ENCODE measurements at places on chromosomes 1 and 21.

- DNase-seq: no peak
These were observed 25.3 kb downstream of the CACNA1E start for GRCh38 chr1:181508486-181509165.

GRCh38 chr1:223621312-223621734 lies 44.2 kb downstream of the CAPN8 start:
- DNase-seq: no peak

- no peak for DNase-seq
These were observed 17.4 kb downstream of the NDUFS5 start for GRCh38 chr1:39043513-39043912.

DNA sequence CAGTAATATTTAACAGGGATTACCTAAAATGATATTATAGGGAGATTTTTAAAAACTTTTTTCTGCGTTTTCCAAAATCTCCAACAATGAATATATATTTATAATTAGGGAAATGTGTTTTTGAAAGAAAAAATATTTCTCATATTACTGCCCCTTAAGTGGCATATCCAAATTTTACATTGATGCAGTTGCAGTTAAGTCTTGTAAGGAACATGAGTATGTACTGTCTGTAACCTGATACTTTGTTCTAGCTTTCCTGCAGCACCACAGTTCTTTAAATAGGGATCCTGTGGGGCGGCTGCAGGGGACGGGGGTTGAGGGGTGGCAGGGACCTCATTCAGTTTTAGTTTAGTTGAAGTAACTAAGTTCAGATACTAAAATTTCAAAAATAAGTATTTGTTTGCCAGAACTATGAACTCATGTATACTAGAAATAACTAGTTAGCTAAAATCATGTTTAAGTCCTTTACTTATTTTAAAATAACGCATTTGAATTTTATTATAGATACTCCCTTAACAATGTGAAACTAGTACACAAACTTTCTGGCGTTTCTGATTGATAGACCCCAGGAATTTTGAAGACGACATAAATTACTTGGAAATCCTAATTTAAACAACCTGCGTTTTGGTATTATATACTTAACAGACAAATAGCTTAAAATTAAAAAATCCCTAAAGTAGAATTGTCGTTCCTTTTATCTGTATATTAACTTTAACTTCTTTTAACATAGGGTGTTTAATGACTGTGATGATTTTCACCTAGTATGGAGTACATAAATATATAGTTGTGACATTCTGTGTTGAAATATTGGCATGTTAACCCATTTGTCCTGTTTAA lies 639 bp upstream of the DNAJB4 start:
- DNase-seq: peak; percentile 90

DNA sequence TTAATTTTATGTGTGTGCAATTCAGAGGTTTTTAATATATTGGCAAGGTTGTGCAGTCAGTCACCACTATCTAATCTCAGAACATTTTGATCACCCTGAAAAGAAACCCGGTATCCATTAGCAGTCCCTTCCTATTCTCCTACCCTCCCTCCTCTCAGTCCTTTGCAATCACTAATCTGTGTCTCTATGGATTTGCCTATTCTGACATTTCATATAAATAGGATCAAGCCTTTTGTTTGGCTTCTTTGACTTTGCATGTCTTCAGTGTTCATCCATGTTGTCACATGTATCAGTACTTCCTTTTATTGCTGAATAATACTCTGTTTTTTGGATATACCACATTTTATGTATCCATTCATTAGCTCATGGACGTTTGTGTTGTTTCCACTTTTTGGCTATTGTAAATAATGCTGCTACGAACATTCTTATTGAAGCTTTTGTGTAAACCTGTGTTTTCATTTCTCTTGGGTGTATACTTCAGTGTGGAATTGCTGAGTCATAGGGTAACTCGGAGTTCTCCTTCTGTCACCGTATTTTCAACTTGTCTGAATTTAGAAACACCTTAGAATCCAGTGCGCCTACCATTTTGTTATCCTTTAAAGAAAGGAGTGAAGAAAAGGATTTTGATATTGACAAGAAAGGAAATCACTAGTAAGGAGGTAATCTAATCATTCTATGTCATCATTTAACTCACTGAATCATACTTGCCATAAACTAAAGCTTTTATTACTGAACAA lies 3.4 kb downstream of the CEP85 start:
- no peak for DNase-seq

DNA sequence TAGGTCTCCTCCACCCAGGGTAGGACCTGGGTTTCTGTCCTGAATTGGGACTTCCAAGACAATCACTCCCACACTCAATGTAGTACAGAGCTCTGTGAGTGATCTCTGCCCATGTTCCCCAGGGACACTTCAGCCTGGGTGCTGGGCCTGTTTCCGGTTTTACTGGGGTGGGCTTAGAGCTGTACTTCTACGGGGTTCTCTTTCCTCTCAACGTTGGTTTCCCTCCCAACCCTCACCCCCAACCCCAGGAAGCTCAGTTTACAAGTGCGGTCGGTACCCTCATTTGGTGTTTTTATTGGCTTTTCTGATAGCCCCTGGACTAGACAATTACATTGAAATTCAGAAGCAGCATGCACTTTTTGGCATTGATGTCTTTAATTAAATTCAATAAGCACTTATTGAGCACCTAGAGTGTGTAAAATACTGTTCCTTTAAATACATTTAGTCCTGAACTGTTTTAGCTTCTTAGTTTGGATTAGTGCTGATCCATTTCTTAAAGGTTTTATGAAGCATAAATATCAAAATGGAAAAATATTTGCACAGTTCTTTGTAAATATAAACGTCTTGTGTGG lies 542 bp upstream of the XPR1 start:
- DNase-seq: no peak

- DNase-seq: no peak
These were observed 3.5 kb upstream of the LRIF1 start for GRCh38 chr1:110967256-110967655.

GRCh38 chr1:39494671-39495410 lies 3.4 kb downstream of the BMP8A start:
- DNase-seq: no peak

- DNase-seq: peak; percentile 68
These were observed 21.3 kb upstream of the ATF3 start for GRCh38 chr1:212587016-212587887.

DNA sequence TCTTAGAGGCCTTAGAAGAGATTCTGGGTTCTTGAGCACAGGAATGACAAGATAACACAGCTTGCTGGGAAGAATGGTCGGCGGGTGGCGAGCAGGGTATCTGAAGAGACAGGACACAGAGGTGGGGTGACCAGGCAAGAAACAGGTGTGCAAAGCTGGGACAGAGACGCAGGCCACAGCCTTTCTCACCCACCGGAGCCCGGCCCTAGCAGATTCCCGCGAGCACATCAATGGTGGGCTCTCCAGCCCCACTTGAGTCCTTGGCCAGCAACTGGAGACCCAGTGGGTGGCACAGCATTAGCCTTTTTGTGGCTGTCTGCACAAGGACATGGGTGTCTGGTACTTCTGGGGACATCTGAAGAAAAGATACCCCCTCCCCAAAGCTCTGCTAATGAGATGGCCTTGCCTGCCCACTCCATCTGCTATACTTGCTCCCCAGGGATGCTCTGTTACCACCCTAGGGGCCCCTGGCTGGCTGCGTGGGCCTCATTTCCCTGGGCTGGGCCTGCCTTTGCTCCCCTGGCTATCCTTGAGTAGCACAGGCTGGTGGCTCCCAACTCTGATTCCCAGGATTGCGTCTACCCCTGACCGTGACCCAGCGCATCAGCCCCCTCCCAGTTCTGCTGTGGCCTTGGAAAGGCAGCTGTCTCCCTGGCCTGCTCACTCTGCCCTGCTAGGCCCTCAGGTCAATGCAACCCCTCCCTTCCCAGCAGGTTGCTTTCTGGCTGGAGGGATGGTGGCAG lies 127.2 kb upstream of the ADAR start:
- no peak for DNase-seq

DNA sequence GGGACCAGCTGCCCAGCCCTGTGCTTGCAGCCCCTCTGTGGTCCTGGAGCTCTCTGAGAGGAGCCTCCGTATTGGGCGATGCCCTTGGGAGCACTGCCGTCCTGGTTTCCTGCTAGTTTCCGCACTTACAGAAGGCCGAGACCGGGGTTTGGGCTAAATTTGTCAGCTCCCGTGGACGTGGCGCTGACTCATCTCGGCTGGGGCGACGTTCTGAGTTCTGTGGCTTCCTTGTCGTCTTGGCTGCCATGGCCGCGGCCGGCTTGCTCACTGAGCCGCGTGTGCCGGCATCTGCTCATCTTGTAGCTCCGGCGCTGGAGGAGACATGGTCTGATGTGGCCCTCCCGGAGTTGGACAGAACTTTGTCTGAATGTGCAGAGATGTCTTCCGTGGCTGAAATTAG lies 64.9 kb downstream of the PCNT start:
- no peak for DNase-seq

DNA sequence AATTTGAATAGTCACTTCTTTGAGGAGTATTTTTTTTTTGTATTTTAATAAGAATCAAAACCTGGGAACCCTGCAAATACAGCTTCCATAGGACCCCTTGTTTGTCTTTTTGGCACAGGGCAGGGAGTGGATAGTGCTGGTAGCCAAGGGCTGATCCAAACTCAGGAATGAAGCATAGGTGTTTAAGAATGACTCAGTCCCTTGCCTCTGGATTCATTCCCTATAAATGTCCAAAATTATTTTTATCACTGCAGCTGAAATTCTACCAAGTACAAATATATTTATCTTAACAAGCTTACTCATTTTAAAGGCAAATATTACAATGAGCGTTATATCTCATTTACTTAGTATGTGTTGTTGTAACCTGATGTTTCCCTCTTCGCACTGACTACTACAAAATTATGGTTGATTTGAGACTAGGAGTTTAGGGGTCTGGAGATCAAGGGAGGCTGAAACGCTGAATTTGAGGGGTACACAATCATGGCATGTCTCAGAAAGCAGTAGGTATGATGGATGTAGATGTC lies 278.6 kb upstream of the LYPLAL1 start:
- no peak for DNase-seq

DNA sequence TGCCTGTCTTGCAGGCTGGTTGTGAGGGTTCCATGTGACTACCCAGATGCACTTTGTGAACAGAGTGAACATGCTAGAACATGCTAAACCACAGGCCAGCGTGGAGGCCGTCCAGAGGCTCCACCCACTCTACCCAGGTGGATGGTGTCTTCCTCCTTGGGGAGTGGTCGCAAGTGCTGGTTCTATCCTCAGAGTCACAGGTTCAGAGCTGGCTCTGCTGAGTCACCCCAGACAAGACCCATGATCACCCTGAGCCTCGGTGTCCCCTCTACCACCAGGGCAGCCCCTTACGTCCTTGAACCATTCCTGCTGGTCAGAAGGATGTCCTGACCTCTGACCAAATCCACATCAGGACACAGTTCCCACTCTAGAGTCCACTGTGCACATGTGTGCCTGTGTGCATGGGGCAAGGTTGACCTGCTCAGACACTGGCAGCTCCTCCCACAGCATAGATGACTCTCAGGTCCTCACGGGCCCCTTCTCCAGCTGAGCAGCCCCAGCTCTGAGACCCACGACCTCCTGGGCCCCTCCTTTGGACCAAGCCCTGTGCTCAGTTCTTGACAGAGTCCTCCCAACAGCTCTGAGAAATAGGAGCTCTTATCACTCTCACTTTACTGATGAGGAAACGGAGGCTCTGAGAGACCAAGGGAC lies 391.8 kb downstream of the MATN1 start:
- no peak for DNase-seq

GRCh38 chr1:210920716-210921694 lies 212.9 kb downstream of the KCNH1 start:
- DNase-seq: no peak

DNA sequence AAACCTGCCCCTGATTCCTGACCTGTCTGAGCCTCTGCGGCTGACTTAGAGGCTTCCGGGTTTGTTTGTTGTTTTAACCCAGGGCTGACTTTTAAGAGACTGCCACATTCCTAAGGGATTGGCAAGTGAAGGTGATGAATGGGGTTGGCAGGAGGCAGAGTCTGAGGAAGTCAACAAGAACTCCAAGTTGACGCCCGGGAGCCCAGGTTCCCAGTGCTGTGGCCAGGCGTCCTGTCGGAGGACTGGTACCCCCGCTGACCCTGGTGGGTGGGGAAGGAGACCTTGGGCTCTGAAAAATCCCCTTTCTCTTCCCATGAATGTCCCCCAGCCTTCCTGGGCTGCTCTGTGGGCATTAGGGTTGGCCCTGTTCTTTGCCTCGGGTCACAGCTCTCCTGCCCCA lies 19.7 kb upstream of the EPS8L3 start:
- DNase-seq: peak; percentile 58

- DNase-seq: no peak
These were observed 593 bp upstream of the CD53 start for GRCh38 chr1:110872366-110872744.

GRCh38 chr1:15626269-15626950 lies 9.2 kb downstream of the DDI2 start:
- DNase-seq: no peak

GRCh38 chr1:178282949-178283367 lies 189.1 kb downstream of the RASAL2 start:
- DNase-seq: peak; percentile 61

GRCh38 chr1:62321446-62321845 lies 2.2 kb upstream of the KANK4 start:
- peak; percentile 80 for DNase-seq

GRCh38 chr1:8818325-8818775 lies 910 bp upstream of the RERE start:
- peak; percentile 82 for DNase-seq

GRCh38 chr1:19743793-19744192 lies 55.9 kb downstream of the TMCO4 start:
- no peak for DNase-seq

GRCh38 chr1:28882009-28882628 lies 32.2 kb upstream of the EPB41 start:
- peak; percentile 85 for DNase-seq

GRCh38 chr1:113669988-113670387 lies 89.3 kb downstream of the PHTF1 start:
- DNase-seq: no peak

DNA sequence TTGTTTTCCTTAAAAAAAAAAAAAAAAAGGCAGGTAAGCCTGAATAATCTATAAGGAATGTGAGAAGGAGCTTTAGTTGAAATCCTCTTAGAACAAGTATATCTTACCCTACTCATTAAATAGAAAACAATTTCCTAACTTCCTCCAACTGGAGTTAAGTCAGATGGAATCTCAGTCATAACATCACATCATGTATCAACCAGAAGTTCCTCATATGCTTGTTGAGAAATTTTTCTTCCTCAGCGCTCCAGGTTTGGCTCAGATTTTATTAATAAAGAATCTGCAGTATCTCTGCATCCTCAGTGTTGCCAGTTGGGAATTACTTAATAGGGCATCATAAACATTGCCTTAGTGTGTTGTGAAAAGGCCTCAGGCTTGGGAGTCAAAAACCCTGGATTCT lies 37.6 kb downstream of the DUSP10 start:
- no peak for DNase-seq

GRCh38 chr1:234769986-234770795 lies 160.2 kb upstream of the IRF2BP2 start:
- DNase-seq: peak; percentile 73

DNA sequence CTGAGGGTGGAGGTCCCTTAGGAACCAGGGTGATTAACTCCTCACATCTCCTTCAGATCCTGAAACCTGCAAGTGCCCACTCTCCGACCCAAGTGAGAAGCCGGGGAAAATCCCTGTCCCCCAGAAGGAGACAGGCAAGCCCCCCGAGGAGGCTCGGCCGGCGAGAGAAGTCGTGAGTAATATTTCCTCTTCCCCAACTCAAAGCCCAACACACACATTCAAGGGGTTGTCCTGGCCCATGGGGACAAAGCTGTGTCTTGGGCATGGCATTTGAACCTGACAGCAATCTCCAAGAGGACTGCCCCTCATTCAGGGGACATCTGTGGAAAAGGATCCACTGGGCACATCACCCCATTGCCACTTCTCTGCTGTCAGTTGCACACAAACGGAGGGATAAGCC lies 23.6 kb downstream of the VASH2 start:
- DNase-seq: no peak
